NCI-H345 (cell line): ENCODE measurements at places on chromosomes 4 and X.

DNA sequence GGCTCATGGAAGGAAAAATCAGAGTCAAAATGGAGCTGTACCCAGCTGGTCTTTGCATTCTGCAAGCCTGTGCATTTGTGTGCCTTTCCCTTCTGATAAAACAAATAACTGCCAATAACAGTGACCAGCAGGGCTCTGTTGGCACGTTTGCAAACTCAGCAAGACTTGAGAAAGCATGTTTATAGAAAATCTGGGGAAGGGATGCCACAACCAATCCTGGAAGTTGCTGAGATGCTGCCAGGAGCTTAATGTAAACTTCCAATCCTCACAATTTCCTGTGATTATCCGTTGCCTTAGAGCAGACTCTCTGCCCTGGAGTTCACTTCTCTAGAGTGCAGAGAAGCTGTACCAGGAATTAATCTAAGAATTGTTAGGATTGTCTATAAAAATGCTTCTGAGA, 6.9 kb upstream of the ANXA3 start:
- no peak for DNase-seq

DNA sequence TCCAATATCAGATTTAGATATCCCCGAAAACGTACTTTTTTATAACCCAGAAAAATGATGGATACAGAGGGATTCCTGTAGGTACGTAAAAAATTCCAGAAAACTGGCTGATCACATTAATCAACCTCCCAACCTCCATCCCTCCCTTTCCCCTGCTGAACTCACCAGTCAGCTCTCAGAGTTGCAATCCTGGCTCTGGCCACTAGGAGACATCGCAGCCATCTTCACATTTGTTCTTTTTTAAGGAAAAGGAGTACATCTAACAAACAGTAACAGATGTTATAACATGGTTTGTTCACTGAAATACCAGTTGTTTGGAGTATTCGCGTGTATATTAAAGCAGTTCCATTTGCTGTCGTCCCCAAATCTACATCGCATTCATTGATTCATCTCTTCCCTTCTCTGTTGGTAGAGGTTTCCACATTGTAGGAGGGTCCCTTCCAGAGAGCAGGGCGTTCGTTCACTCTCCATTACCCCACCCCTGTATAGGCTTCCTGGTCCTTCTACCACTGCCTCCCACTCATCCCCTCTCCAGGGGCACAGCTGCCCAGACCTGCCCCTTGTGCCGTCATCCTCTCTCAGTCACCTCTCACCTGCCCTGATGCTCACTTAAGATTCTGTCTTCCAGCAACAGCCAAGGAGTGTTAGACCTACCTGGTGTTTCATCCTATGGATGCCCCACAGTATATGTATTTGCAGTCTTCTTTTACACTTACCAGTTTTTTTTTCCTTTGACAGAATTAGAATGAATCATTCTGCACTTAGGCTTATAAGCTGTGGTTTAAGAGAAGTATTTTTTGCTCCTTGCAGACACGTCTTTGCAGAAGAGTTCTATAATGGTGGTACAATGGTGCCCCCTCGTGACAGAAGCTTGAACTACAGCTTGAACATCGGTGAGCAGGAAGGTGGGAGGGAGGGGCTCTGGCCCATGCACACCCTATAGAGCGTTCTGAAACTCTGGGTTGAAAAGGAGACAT, 36.8 kb upstream of the RAB40AL start:
- DNase-seq: peak; percentile 43

GRCh38 chr4:81431971-81432370, 39.7 kb downstream of the RASGEF1B start:
- no peak for DNase-seq

- no peak for DNase-seq
Measured at GRCh38 chrX:134676436-134676835, 18.2 kb upstream of the PLAC1 start.

- DNase-seq: no peak
Measured at GRCh38 chr4:52106660-52107059, 55.6 kb downstream of the SPATA18 start.

DNA sequence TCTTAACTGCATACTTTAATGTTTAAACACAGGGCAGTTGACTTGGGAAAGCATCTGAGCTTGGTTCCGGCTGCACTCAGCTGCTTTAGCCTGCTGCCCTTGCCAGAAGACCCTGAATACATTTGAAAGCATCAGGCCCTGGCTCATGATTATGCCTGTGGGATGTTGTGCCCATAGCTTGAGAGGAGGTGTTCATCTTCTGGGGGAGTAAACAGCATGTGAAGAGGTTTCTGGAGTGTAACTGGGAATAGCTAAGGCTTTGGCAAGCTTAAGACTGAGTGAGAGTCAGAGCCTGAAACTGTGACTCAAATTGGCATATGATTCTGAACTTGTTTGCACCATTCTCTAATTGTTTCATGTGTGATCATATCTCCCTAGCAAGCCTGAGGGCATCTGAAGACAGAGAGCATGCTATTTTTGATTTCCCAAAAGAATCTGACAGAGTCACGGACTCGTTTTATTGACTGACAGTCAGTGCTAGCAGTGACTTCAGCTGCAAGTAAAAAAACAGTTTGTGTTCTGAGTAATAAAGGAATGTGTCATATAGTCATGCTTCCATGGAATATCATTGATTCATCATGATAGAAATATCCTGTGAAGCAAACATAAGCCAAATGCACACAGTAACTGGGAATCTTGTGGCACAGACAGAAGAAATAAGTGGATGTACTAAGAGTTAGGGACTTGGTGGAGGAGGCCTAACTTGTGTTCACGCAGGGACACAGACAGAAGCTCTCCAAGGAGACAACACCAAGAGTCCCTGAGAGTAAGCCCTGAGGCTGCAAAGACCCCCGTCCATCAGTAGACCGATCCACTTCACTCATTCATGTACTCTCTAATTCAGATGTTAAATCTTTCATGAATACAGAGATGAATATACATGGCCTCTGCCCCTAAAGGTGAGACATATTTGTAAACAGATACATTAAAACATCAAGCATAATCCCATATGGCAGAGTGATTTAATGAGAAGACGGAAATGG, 100.7 kb downstream of the SYNPO2 start:
- no peak for DNase-seq

- DNase-seq: no peak
Measured at GRCh38 chr4:168101026-168101425, 8.7 kb downstream of the ANXA10 start.

- DNase-seq: no peak
Measured at GRCh38 chr4:68592673-68593072, 16.6 kb upstream of the UGT2B17 start.

DNA sequence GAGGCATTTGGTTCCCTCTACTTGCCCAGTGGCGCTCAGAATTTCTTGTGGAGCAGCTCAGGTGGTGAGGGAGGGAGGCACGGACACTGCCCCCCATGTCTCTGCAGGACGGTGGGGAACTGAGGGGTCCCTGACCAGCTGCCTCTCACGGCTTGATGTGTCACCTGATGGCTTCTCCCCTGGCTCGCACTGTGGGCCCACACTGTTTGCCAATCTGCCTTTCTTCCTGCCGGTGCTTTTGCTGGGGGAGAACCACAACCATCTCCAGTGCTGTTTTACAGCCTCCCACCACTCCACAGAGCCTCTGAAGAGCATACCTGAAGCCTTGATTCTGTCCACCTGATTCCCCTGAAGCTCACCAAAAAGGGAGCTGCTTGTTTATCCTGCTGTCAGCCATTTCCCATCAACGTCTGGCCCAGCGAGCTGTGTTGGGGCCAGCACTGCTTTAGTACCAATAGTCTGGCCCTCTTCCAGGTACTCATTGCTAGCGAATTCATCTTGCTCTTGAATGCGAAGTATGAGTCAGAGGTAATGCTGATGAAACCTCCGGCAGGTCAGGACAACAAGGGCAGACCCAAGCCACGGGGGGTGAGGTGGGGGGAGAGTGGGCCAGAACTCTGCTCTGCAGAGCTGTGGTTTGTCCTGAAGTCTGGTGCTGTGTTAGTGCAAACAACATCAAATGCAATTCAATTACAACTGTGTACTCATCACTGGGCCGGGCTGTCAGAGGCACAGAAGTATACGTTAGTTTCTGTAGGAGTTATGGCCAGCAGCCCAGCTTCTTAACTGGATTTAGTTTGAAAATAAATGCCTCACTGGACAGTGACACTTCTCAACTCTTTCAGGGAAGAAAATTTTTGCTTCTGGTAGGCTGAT, 208.3 kb upstream of the JADE1 start:
- DNase-seq: peak; percentile 90

GRCh38 chrX:132119821-132120515, 7.9 kb downstream of the FRMD7 start:
- DNase-seq: no peak

GRCh38 chr4:107391630-107392028, 328.4 kb downstream of the PAPSS1 start:
- DNase-seq: no peak
